Putamen (tissue), 1 donor: ENCODE measurements at places on chromosomes 16 and 17.

- DNase-seq, result no peak
These were observed 74.1 kb downstream of the SPECC1 start for GRCh38 chr17:20083156-20083859.

GRCh38 chr17:48160177-48161081 lies 52.9 kb downstream of the SNX11 start:
- DNase-seq, result no peak

DNA sequence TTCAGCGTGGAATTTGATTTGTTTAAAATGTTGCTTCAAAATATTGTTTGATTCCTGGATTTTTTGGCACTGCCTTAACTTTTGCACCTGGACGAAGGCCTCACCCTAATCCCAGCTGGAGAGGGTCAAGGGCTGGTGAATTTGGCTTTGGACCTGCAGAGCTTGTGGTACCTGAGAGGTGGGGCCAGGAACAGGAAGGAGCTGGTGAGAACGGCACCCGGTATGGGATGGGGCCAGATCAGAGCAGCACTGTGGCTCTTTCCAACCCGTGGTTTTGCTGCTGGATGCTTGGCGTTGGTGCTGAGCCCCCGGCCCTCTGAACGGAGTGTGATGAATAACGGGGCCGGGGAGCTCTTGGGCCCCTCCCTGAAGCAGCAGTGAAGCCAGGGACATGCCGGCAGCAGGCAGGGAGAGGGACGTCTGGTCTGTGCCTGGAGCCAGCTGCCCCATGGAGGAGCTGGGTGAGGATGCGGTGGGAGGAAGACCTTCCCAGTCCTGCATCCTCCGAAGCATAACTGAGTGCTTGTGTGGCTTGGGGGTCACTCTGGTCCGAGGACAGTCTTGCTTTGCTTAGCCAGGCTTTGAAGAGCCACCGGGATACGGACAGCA lies 275.4 kb downstream of the SEC14L1 start:
- DNase-seq, result no peak

DNA sequence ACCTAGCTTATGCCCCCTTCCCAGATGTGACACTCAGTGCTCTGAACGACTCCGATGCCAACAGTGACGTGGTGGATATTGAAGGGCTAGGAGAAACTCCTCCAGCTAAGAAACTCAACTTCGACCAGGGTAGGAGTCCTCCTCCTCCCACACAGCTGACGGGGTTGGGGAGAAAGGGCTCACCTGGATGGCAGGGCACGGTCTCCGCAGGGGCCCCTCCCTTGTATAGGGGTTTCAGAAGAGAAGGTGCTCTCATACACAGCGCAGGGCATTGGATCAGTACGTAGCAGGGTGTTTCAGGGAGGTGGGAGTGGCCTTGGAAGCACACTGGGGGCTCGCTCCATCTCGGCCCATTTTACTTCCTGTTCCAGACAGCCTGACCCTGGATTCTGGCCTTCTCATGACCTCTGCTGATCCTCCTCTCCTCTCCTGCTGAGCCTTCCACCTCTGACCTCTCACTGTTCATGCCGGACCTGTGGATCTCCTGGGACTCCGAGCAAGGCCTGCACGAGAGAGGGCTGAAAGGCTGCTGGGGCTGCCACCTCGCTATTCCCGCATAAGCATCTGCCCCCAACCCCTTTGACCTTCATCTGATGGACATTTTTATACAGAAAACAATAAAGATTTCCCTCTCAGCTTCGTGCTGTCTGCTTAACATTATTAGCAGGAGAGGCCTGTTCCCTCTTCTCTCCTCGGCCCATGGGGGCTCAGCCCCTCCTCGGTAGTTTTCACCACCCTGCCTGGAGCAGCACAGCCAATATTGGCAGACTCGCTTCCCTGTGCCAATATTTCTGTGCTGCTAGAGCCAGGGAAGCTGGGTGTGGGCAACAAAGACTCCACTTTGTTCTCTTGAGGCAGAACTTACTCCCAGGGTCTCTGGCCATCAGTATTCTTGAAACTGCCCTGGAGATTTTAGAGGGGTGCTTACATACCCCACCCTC lies 4.7 kb downstream of the RNASEK start:
- no peak for DNase-seq

GRCh38 chr16:24505959-24506358 lies 33.4 kb upstream of the RBBP6 start:
- DNase-seq, result no peak

DNA sequence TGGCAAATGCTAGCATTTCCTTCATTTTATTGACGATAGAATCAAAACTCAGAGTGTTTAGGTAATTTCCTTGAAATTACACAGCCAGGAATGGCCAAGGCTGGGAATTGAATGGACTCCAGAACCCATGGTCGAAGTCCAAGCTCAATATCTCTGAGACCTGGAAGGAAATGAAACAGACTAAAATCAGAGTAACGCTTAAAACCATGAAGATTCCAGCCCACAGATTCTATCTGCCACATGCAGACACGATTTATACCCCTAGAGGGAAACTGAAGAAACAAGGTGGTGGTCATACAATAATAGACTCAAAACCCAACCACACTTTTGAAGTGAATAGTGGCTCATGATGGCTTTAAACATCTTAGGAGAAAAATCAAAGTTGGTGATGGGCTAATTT lies 95.6 kb downstream of the PRKCA start:
- DNase-seq, result no peak

DNA sequence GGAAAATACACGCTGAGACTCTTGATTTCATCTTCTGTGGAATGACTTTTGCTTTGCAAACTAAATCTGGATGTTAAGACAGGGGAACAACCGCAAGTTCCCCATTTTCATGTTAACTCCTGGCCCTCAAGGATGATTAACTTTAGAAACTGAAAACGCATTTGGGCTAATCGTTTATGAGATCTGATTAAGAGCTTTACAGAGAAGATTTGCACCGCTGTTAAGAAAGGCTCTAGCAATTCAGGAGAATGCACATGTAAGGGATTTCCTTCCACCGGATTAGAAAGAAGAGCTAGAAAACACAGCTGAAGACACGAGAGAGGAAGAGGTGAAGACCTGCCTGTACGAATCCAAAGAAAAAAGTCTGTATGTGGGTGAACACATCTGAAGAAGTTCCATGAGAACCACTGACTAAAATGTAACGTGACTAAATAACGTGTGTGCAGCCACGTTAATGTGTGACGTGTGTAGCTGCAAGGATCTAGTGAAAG lies 106.4 kb downstream of the YPEL2 start:
- no peak for DNase-seq

GRCh38 chr17:951325-952132 lies 28.0 kb downstream of the NXN start:
- DNase-seq, result no peak
